ENCODE measurements at places on chromosomes 1 and 21.

- no peak for DNase-seq
Measured at GRCh38 chr1:221149111-221149510, 269.9 kb downstream of the HLX start.

DNA sequence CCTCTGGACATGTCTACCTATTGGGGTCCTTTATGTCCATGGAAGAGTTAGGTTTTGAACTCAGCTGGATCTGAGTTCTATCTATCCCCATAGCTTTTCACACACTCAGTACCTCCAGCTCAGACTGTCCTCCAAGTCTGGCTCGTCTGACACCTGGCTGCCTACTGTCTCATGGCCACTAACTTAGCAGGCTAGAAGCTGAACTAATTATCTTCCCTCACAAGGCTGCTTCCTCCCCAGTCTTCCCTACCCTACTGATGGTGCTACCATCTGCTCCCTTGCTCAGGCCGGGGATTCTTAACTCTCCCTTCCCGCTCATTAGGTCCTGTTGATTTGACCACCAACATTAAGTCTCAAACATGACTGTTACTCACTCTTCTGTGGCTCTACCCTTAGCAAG, 13.4 kb downstream of the VANGL2 start:
- no peak for DNase-seq

DNA sequence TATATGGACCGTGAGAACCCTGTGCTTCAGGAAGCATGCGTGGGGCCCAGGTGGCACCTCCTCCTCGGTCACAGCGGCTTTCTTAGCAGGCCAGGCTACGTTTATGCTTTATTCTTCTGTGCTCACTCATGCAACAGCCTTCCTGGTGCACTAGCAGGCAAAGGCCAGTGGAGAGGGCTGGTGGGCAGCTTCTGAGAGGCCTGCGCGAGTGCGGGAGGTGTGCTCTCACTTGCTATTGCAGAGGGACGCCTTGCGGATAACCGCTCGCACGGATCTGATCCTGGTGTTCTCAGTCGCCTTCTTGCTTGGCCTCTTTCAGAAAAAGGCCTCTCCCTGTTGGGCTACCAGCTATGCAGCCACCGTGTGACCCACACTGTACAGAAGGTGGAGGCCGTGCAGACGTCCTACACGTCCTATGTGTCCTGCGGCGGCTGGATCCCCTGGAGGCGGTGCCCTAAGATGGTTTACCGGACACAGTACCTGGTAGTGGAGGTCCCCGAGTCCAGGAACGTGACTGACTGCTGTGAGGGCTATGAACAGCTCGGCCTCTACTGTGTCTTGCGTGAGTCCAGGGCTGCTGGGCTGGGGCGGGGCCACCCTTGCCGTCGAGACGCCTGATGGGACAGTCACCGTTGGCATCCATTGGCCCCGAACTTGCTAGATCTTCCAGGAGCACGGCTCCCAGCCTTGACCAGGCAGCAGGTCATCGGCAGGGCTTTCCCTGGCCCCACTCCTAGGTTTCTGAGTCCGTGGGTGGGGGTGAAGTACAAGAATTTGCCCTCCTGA, 4.8 kb downstream of the UMODL1 start:
- DNase-seq = no peak

- no peak for DNase-seq
Measured at GRCh38 chr1:21546122-21546825, 37.1 kb downstream of the ALPL start.

DNA sequence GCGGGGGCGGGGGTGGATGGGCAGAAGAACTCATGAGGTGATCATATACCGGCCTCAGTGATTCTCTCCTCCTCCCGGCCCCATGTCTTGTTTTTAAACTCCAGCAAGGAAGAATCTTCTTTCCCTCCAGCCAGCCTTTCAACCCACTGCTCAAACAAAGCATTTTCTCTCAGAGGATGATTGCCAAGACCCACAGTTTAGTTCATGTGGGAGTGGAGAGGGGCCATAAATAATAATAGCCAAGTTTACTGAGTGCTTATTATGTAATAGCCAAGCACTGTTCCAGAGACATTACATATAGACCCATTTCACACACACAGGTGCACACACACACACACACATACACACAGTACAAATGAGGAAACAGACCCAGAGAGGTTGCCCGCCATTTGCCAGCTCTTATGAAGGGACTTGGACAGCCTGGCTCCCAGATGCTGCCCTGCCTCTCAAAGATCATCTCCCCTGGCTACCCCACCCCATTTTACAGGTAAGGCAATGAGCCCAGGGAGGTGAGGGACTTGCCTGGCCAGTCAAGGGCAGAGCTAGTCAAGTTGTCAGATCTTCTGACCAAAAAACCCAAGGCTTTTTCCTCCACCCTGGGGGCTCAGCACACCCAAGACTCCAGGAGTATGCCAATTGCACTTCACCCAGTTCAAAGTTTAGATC, 18.0 kb upstream of the BCAR3 start:
- DNase-seq = no peak

- peak; percentile 55 for DNase-seq
Measured at GRCh38 chr1:228986093-228986904, 251.0 kb downstream of the RHOU start.

GRCh38 chr1:12506281-12507280, 111.4 kb downstream of the DHRS3 start:
- DNase-seq = no peak

DNA sequence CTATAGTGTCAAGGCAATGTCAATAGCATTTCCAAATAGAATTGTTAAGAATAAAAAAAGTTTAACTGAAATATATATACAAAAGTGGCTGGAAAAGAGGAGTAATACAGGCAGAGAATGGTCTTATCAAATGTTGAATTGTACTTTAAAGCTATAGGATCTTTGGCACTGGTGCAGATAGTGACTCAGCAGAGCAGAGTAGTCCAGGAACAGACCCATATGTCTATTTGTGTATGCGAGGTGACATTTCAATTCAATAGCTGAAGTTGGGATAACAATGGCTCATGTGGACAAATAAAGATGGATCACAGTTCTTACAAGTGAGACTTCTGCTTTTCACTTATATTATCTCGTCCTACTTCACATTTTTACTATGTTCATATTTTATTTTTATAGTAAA, 543.0 kb upstream of the B3GALT2 start:
- DNase-seq = no peak

DNA sequence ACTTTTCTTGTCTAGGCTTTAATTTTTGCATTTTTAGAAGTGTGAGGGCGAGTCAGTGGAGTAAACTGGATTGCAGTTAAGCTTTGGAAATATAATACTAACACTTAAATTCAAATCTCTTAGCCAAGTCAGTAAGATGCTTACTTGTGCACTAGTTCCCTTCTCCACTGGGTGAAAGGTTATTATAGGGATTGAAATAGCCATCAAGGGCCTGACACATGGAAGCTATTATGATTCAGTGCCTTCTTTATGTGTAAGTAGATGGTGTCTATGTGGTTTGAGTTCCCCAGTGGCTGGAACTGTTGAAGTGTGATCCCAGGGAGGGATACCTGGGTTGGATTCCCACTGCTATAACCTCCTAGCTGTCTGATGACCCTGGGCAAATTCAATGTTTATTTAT, 24.7 kb upstream of the DMRTA2 start:
- no peak for DNase-seq

DNA sequence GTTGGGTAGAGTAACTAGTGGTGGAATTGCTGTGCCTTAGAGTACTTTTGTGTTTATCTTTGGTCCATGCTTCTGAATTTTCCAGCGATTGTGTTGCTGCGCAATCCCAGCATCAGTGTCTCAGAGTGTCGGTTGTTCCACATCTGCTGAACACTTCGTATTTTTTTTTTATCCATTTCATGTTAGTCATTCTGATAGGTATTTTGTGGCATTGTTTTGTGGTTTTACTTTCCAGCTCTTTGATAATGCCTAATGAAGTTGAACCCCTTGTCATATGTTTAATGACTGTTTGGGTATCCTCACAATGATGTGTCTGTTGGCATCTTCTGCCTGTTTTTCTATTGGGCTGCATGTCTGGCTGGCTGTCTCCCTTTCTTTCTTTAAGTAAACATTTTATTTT, 13.6 kb downstream of the TUFT1 start:
- DNase-seq = no peak

- peak; percentile 65 for DNase-seq
Measured at GRCh38 chr1:176374967-176375569, 87.9 kb upstream of the PAPPA2 start.

DNA sequence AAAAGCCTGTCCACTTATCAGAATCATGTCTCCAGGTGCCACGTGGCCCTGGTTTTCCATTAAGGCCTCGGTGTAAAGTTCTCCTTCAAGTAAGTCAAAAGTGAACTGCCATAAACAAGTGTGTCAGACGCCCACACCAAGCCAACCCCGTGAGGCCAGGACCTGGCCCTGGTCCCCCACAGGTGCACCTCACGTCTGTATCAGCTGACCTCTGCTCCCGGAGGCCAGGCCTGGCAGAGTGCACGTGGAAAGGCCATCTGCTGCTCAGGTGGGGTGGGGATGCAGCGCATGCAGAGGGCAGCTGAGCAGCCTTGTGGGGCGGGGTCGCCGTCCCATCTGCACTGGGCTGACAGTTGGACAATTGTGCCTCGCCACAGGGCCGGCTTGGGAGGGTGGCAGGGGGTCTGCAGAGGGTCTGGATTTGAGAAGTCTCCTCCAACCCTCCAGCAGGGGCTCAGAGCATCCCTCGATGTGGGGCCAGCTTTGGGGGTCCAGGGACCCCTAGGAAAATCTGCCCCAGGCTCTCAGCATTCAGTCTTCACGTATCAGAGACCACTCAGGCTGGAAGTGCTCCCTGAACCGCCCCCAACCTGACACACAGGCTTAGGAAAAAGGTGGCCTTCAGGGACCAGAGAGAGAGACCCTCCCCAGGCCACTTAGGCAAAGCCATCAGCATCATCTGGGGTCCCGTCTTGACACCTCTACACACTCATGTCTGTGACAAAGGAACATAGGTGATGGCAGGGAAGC, 3.0 kb downstream of the SLC19A1 start:
- DNase-seq = peak; percentile 12

- DNase-seq = no peak
Measured at GRCh38 chr21:45865106-45865835, 116.3 kb upstream of the COL6A1 start.

DNA sequence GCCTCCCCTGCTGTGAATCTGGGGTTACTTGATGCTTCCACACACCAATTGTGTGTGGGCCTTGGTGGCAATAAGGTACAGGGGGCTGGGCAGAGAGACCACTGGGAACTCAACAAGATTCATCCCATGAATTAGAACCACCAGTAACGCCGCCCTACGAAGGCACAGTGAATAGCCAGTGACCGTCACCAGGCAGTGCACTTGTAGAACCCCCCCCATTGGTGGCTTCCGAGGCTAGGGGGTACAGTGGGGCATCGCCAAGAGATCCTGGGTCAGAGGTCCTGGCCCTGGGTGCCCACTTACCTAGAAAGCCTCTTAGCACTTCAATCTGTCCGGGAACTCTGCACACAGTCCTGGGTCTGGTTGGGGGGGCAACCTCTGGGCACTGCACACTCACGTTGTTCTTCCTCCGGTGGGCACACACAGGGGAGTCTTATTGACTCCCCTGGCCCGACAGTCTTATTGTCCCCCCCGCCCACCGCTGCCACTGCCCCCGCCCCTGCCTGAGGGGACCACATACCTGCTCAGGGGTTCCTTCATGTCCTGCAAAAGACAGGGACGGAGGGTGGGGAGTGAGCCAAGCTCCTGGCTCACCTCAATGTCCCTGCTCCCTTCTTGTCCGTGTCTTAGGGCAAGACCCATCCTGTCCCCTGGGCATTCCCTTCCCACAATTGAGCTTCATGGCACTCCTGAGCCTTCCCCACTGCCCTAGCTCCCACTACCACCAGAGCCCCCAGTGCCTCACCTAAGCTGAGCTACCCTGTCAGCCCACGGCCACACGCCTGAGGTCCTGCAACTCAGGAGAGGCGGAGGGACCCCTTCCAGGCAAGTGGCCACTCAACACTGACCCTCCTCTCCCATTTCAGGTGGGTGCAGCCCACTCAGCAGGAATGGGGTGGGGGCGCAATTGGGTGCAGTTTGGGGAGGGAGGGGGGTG, 2.5 kb upstream of the TRIM11 start:
- DNase-seq = no peak

- DNase-seq = no peak
Measured at GRCh38 chr1:162094271-162094670, 24.8 kb downstream of the NOS1AP start.

GRCh38 chr1:24694380-24694843, 50.8 kb upstream of the CLIC4 start:
- no peak for DNase-seq

GRCh38 chr1:31669786-31670592, 25.3 kb upstream of the PEF1 start:
- peak; percentile 66 for DNase-seq

- peak; percentile 62 for DNase-seq
Measured at GRCh38 chr1:158087320-158087927, 93.3 kb upstream of the CD1D start.

- no peak for DNase-seq
Measured at GRCh38 chr1:43958351-43959255, 11.2 kb upstream of the DPH2 start.

DNA sequence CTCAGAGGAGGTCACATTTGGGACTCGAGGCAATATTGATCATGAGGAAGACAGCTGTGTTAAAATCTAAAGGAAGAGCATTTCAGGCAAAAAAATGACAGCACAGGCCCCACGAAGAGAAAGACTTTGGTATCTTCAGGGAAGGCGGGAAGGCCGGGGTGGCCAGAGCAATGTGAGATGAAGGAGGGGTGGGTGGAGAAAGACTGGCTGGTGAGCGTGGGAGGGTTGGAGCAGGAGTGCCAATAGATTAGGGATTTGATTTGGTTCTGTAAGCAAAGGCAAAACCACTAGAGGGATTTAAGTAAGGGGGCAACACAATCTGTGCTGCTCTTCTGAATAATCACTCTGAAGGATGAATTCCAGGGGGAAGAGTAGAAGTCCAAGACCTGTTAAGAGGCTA, 48.0 kb upstream of the BCL9 start:
- DNase-seq = no peak

DNA sequence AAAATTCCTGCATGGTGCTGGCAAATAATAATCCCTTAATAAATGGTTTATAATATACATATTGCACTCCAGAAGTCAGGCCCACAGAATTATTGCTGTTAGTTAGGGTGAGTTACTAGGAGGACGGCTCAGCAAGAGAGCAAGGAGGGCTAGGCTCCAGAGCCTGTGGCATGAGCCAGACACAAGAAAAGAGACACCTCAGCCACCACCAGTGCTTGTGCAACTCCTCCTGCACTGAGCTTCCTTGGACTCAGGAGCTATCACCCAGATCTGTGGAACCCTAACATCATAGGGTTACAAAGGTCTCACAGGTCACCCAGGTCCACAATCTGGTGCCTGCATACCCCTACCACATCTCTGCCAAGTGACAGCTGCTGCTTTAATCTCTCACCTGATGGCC, 12.8 kb upstream of the LRRC8D start:
- DNase-seq = no peak
